ENCODE measurements at places on chromosomes 6 and 20.

DNA sequence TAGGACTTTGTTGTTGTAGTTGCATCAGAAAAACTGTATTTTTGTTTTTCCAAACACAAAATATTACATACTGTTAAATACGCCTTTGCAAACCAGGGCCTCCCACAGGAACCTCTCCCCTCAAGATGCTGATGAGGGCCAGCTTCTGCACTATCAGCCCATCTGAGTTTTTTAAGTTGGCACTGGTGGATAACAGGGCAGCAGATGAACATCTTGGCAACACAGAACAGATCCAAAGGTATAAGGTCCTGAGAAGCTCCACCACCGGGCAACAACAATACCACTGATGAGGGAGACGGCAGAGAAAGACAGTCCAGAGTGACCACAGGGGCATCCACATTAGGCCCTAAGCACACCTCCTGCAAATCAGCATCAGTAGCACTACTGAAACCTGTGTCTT is 177.7 kb downstream of the DLL1 start:
- no peak for DNase-seq

GRCh38 chr6:44780161-44780560 is 392.7 kb downstream of the CDC5L start:
- no peak for DNase-seq

DNA sequence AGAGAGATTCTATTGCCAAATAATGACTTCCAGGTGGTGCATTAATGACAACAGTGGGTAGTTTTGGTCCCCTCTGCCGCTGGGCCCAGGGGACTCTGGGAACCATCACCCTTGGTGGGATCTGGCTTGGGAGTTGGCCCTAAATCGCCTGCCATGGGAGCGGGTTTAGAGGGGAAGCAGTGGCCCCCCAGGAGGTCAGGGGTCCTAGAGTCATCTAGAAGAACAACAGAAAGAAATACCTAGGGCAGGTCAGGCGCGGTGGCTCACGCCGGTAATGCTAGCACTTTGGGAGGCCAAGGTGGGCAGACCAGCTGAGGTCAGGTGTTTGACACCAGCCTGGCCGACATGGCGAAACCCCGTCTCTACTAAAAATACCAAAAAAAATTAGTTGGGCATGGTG is 17.8 kb upstream of the ARFGEF2 start:
- no peak for DNase-seq

- DNase-seq = no peak
Observed at GRCh38 chr6:155958550-155958949, 502.9 kb upstream of the NOX3 start.

DNA sequence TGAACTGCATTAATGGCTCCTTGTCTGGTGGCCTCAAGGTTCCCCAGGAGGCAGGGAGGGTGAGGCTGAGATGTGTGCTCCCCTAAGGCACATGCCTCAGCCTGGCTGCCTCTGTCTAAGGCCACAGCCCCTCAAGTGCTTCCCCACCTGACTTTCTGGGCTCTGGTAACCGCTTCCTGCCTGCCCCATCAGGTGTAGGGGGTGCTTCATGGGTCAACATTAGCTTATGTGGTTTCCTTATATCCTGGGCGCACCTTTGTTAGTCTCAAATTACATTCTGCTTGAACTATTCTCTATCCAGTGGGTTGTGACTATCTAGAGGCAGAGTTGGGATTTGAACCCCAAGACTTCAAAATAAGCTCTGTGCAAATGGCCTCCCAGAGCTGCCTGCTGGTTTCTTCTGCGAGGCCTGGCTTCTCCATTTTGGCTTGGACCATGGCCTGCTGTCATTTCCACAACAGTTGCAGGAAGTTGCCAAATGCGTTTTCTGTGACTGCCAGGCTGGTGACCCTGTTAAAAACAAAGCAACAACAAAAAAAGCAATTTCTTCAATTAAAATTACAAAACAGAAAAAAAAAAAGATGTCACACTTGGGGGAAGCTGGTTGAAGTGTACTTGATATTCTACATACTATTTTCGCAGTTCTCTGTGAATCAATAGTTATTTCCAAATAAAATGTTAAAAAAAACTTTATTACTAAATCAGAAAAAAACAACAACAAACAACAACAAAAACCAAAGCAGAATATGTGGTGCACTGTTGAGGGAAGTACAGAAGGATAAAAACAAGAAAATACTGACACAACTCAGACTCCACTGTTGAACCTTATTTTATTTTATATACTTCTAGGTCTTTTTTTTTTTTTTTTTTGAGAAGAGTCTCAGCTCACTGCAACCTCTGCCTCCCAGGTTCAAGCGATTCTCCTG is 20.0 kb upstream of the ZNFX1 start:
- no peak for DNase-seq

GRCh38 chr6:35048631-35049083 is 92.5 kb downstream of the TCP11 start:
- no peak for DNase-seq

DNA sequence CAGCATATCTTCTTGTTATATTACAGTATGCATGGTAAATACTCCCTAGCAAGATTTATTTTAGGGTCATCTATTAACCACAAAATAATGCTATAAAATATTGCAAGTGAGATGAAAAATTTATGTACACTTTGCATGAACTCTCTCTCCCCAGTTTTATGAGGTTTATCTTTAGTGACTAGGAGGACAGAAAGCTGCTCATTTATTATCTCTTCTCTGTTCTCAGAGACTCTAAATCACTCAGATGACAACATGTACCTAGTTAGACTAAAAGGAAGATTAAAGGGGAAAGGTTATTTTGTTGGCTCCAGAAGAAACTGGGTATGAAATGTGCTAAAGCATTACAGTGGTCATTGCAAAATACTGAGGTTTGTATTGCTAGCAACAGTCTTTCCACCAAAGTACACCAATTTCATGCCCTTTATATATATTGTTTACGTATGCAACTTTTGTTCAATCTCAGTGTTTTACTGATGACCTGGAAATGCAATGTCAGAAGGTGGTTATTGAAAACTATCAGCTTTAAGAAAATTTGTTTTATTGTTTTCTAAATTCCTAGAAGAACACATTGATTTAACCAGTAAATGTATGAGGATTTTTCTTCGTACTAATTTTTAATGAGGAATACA is 11.8 kb downstream of the RFX6 start:
- no peak for DNase-seq

DNA sequence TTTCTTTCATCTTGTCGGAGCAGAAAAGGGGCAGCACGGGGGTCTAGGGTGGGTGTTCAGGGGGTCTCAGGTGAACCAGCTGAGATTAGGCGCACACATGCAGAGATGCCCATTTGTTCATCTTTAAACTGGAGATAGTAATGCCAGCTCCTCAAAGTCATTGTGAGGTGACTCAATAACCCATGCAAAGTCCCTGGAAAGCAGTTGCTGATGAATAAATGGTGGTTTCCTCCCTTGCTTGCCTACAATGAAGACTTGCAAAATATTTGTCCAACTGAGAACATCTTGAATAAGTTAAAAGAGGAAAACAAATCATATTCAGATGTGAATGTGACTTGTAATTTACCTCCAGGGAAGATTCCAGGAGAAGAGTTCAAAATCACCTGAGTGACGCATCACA is 206.9 kb downstream of the LY86 start:
- no peak for DNase-seq

- DNase-seq = no peak
Observed at GRCh38 chr20:57794600-57795341, 85.0 kb upstream of the PMEPA1 start.

GRCh38 chr6:85126485-85127167 is 323.3 kb upstream of the NT5E start:
- DNase-seq = peak; percentile 21
